ENCODE measurements at places on chromosomes 12 and 14.

DNA sequence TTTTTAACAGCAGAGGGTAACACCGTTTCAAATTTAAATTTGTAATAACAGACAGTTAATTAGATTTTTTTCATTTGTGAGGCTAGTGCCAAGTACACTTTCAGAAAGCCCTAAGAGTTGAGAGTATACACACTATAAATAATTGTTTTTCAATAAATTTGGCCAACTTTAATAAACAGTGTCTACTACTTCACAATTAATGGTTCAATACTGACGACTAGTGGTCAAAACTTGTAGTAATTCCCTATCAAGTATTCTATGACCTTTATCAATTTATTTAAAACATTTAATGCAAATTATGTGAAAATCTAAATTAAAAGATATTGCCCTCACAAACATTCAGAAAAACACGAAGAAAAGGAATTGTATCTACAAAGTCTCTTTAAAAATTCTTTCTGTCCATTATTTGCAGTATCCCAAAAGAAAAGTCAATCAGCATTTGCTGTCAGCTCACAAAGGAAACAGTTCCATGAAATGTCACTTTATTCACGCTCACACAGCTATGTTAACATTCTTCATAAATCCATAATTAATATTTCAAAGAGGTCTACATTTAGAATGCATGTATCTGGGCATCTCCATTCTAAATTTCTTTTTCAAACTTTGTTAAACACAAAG, 91.2 kb downstream of the CEP128 start:
- DNase-seq: peak; percentile 20

- DNase-seq: no peak
Measured at GRCh38 chr12:104971306-104971705, 13.2 kb upstream of the SLC41A2 start.

DNA sequence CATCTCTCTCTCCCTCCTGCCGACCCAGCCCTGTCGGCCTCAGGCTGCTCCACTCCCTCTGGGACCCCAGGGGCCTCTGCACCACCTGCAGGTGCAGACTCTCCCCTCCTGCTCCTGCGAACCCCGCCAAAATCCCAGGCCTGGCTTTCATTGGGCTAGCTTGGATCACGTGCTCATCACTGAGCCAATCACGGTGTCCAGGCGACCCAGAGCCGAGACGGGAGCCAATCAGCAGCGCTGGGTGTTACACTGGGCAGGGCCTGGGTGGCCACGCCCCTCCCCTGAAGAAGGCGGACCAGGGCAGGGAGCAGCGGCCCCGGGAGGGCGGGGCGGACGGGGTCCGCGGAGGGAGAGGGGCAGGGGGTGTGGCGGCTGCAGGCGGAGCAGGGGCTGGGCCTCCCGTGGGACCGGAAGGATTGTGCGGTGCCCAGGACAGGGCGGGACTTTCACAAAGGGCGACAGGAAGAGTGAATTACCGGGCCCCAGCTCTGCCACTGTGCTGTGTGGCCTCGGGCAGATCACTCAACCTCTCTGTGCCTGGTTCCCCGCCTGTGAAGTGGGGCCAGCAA, 66.6 kb upstream of the FBRSL1 start:
- DNase-seq: no peak

DNA sequence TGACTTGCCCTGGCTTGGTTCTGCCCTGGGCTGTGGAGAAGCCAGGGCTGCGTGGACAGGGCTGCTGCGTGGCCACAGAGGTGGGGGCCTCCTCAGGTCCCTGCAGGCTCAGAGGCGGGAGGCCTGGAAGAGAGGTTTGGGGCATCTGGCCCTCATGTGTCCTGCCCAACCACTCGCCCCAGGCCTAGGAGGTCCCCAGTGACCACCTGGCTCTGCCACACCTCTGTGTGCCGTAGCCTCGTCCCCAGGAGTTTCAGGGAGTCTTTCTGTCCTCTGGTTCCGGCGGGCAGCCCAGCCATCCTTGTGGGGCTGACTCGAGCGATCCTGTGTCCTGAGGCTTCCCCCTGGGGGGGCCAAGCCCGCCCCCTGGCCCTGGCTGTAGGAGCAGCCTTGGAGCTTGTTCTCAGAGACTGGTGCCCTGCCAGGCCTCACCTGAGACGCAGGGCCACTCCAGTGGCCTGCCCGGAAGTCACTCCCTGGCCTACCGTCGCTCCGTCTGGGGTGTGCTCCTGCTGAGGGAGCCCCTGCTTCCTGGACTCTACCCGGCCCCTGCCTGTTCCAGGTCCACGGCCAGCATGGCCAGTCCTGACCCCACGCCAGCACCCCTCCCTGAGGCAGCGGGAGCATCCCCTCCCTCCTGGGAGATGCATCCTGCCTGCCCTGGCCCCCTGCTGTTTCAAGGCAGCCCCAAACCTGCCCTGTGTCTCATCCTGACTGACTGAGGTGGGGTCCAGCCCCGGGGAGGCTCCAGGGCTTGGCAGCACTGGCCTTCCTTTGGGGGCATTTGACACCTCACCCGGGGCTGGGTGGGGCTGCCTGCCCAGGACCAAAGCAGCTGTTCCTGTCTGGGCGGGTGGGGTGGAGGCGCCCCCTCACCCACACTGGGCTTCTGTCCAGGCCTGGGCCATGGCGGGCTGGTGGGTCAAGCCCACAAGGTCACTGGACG, 13.9 kb downstream of the ASPG start:
- DNase-seq: no peak

GRCh38 chr12:28367326-28367725, 177.1 kb downstream of the CCDC91 start:
- no peak for DNase-seq

DNA sequence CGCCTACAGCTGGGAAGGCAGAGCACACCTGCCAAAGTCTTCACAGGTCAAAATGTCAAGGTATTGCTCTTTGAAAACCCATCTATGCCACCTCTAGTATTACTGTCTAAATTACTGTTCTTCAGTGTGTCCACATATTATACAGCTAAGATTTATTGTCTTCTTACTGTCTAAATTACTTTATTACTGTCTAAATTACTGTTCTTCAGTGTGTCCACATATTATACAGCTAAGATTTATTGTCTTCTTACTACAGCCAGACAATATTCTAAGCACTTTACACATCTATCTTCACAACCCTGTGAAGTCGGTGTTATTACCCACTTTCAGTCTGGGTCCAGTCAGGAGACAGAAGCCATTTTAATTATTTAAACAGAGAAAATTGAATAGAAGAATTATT, 173.9 kb downstream of the MYRFL start:
- no peak for DNase-seq

DNA sequence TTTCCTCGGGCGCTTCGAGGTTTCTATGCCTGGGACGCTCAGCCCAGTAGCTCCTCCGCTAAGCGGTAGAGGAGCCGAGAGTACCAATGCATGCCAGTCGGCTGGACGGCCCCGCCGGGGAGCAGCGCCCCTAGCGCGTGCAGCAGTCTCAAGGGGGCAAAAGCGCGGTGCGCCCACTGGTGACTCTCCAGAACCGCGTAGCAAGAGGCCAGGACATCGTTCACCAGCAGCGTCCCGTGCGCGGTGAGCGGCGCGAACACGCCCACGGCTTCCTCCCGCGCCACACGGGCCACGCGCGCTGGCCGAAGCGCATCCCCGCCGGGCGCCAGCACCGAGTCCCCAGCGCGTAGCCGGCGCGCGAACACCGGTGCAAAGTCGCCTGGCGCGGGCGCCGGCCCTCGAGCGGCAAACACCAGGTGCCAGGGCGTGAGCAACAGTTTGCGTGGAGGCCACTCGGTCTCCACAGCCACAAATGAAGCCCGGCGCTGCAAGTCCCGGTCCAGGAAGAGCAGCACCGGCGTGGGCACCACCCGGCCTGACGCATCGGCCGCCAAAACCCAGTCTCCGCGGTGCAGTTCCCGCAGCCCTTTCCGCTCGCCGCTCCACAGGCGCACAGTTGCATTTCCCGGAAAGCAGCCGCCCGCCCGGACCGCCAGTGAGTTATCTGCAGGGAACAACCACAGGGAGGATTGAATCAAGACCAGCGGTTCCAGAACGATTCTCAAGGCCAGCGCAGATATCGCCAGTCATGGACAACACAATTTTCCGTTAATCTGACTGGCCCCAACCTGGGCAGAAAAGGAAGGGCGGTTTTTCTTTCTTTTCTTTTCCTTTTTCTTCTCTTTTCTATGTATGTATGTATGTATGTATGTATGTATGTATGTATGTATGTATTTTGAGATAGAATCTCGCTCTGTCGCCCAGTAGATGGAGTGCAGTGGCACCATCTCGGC, 4.5 kb downstream of the DHH start:
- DNase-seq: no peak

GRCh38 chr12:64639466-64639865, 29.2 kb downstream of the RASSF3 start:
- no peak for DNase-seq

GRCh38 chr12:110007881-110008280, 8.7 kb downstream of the ANKRD13A start:
- DNase-seq: no peak

GRCh38 chr12:106541201-106541600, 41.6 kb upstream of the RFX4 start:
- no peak for DNase-seq

DNA sequence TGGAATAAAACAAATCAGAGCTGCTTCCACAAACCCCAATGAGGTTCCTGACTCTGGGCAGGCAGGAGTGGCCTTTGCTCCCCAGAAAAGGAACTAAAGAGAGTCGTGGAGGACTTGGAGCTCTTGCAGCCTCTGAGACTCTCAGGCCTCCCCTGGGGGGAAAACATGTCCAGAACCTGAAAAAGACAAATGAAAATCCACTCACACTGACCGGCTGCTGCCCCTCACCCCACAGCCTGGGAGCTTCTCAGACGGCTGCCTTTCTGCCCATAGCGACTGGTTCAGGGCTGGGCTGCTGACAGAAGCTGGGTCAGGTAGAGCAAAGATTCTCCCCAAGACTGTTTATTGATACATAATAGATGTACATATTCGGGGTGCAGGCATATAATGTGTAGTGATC, 356.0 kb downstream of the ADGRD1 start:
- no peak for DNase-seq

DNA sequence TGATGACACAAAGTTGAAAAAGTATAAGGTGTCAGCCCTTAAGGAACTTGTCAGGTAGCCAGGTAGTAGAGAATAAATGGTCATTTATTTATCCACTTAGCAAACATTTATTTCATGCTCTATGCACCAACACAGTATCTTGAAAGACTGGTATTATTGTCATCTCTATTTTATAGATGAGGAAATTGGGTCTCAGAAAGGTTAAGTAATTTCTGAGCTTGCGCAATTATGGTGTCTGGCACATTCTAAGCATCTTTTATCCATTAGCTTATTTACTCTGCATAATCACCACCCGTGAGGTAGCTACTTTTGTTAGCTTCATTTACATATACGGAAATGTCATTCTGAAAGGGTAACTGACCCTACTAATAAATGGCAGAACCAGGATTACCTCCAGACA, 2.5 kb upstream of the UTP20 start:
- no peak for DNase-seq

- DNase-seq: no peak
Measured at GRCh38 chr14:58650857-58651256, 13.1 kb downstream of the DACT1 start.

DNA sequence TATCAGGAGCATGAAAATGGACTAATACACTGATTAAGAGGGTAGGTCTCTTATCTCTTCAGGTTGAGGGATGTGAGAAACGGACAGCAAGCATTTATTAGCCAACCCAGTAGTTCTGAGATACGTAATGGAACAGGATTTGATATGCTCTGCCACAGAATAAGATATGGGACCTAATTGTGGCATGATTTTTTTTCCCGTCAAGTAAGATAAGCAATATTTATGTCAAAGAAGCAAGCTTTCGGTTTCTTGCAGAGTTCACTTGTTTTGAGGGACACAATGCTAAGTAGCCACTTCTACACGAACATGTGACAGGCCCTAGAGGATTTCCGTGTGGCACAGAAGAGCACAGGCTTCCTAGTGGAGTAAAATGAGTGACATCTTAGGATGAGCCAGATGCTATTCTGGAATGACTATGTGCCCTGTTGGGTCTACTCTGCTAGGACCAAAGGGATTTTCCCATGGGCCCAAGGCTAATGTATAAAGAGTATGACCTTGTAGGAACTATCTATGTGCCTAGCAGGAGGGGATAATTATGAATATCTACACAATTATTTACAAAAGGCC, 57.9 kb downstream of the SLC38A1 start:
- DNase-seq: no peak

- DNase-seq: no peak
Measured at GRCh38 chr14:24398653-24399446, at the start of gene NYNRIN. TSS of gene NYNRIN (plus strand) at chr14:24399003. CDS start at chr14:24399247, 244 bp downstream.

- DNase-seq: no peak
Measured at GRCh38 chr12:130588696-130589539, 127.2 kb downstream of the RIMBP2 start.

GRCh38 chr12:57534991-57535543, 11.9 kb downstream of the DCTN2 start:
- no peak for DNase-seq

GRCh38 chr12:24366514-24366913, 417.0 kb upstream of the SOX5 start:
- DNase-seq: no peak

- no peak for DNase-seq
Measured at GRCh38 chr12:124774054-124774461, 89.6 kb downstream of the SCARB1 start.

DNA sequence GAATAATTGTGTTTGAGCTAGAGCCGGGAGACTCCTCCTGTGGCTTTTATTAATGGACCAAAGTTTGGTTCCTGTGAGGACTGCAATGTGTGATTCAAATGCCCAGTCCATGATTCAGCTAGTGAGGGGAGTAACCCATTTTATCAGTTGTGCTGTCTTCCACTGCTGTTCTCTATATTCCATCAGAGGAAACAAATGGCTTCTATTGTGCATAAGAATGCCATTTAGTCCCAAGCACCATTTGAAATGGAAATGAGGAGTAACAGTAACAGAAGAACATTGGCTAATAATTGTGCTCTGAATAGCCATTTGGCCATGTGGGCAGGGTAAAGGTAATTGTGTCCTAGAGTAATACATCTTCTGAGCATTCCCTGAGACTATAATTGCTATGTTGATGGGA, 642.7 kb downstream of the DIO2 start:
- DNase-seq: no peak

Measured in NCI-H1092 (cell line).